ENCODE measurements at places on chromosomes 7 and 10.

DNA sequence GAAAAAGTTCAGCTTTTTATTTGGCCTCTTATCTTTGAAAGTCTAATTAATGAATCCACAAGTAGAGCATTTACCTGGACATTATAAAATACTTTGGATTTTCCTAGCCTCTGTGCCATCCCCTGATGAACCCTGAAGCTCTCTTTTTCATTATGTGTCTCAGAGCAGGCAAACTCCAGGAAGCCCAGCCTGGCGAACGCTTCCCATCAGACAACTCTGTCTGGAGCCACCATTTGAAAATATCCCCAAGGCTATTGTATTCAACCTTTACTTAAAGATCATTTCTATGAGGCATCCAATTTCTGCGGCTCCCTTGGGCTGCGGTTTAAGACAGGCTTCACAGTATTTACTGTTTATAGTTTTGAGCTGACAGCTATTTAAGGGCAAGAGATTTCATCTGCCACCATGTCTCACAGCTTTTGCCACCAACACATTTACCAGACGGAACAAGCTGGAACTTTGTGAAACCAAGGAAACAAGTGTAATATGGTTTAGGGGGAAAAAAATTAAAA lies 257.2 kb upstream of the GLI3 start:
- peak; percentile 14 for DNase-seq

DNA sequence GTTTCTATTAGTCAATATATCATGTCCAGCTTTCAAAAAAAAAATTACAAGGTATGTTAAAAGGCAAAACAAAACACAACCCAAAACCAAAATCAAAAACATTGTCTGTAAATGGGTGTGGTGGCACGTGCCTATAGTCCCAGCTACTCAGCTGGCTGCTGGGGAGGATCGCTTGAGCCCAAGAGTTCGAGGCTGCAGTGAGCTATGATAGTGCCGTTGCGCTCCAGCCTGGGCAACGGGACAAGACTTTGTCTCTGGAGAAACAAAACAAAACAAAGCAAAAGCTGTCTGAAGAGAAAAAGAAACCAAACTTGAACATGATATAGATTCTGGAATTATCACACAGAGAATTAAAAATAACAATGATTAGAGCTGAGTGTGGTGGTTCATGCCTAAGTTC lies 10.3 kb upstream of the CPA5 start:
- peak; percentile 94 for DNase-seq

DNA sequence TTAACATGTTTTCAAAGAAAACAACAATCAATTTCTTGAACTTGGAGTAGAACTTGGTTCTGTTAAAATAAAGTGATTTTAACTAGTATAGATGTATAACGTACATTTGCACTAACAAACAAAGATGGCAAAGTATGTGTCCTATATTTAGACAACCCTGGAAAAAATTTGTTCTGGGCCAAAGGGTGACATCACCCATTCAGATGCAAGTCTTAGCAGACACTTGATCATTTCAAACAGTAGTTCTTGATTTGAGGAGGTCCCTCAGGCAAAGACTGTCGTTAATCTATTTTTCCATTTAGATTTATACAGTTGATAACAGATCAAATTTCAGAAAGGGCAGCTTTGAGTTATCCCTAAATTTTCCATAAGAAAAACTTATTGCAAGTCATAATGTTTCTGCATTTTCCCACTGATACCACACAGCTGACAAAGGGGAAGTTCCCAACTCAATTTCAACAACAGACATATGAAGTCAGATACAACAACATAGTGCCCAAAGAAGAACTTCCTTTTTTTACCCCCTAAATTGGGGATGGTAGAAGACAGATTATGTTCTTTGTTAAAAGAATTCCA lies 5.2 kb downstream of the NMT2 start:
- peak; percentile 26 for DNase-seq

GRCh38 chr7:68015978-68016532 lies 1019.4 kb downstream of the TYW1 start:
- DNase-seq = no peak

- DNase-seq = no peak
Observed at GRCh38 chr7:2604608-2605174, 27.1 kb upstream of the TTYH3 start.

DNA sequence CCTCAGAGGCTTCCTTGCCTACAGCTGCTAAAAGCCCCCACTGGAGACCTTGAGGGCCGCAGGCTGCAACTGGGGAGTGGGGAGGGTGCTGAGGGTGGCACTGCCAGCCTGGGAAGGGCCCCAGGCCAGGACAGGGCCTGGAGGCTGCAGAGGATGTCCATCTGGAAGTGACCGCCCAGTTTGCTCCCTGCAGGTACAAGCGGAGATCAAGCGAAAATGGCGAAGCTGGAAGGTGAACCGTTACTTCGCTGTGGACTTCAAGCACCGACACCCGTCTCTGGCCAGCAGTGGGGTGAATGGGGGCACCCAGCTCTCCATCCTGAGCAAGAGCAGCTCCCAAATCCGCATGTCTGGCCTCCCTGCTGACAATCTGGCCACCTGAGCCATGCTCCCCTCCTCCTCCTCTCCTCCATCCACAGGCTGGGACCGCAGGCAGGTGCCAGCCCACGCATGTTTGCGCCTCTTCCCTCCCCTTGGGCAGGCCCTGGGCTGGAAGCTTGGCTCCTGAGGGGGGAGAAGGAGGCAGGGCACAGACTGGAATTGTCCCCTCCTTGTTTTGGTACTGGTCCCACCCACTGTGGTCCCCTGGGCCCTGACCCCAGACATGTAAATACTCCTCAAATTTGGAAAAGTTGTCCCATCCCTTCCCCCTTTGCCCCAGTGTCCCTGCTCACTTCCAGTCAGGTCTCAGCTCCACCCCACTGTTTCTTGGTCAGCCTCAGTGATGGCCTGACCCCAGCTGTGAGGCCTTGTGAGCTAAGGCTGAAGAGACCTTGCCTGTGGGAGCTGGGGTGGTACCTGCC lies 54.4 kb downstream of the ADCYAP1R1 start:
- no peak for DNase-seq

GRCh38 chr7:77216181-77216845 lies 16.7 kb upstream of the FGL2 start:
- no peak for DNase-seq

GRCh38 chr7:91414734-91415133 lies 150.5 kb downstream of the FZD1 start:
- no peak for DNase-seq
